ENCODE measurements at places on chromosomes 7 and 10.
A peak's percentile ranks its signal among the peaks of the same experiment; 100 is the strongest.

GRCh38 chr7:155660059-155660757 is 15.7 kb downstream of the RBM33 start:
- DNase-seq = peak; percentile 37

DNA sequence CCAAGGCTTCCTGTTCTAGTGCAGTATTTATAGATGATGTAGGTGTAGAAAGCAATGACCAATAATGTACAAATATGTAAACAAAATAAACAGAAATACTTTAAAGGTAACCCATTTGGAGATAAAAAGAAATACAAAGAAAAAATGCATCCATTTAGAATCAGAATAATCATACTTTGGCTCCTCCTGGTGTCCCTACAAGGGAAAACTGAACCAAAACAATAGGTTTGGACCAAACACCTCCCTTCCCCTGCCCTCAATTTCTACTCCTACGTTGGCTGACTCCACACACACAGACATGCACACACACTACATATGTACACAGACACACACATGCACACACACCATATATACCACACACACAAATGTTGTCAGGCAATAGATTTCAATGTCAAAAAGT is 36.0 kb downstream of the C10orf143 start:
- DNase-seq = no peak

- DNase-seq = peak; percentile 11
Observed at GRCh38 chr10:58209669-58210068, 58.0 kb downstream of the IPMK start.

GRCh38 chr10:62916141-62916603 is 100.0 kb upstream of the EGR2 start:
- peak; percentile 25 for DNase-seq

DNA sequence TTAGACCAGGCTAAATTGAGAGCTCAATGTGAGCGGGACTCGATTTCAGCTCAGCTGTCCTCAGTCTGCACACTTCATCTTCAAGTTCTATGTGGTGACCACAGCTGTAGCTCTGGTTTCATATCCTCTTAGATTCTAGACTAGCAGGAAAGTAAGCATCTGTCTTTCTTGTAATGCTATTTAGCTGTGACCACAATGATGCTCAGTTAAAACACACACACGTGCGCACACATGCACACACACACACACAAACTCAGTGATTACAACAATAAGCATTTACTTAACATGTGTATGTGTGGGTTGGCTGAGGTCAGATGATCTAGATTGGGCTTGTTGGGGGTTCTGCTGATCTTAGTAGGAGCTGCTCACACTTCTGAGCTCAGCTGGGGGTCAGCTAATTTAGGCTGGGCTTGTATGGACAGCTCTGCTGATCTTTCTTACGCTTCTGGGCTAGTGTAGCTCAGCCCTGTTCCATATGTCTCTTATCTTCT is 82.5 kb downstream of the ZNF365 start:
- DNase-seq = peak; percentile 6

GRCh38 chr10:70190102-70190501 is 19.8 kb upstream of the SAR1A start:
- no peak for DNase-seq

DNA sequence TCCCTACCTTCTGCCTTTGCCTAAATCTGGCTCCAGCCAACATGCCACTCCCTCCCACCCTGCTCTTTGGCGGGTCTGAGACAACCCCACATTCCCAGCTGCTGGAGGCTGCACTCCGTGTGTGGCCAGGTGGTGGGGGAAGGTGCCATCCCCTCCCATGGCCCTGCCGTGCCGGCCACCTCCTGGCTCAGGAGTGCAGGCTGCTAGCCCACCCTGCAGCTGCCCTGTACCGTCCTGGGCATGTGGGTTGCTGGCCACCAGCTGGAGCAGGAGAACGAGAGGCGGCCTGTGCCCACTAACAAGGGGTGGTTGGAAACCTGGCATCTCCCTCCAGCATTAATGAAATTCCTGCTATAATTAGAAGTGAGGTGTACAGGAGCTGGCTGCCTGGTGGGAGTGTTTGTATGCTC is 97.6 kb downstream of the ZMIZ1 start:
- no peak for DNase-seq

DNA sequence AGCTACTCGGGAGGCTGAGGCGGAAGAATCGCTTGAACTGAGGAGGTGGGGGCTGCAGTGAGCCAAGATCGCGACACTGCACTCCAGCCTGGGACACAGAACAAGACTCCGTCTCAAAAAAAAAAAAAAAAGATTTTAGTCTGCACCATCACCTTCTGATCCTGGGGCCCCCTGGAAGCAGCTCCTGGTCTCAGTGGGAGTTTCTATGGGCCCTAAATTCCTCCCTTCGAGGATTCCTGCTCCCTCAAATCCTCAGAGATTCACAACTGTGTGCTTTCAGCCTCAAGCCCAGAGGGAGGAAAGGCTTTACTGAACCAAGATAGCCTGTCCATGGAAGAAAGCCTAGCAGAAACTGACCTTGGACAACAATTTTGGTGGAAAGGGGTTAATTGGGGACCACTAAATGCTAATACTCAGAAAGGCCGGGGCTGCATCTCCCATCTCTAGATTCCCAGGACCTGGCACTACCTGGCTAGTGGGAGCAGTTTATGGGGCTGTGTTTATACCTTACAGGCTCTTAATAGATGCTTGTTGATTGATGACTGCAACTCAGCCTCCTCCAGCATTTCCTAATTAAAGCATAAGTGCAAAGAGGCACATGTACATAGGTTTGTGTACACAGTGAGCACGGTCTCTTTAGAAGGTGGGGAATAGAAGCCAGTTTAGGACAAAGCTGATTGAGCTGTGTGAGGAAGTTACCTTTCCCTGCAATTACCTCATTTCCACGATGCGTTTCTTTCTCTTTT is 9.2 kb upstream of the FGFR2 start:
- no peak for DNase-seq

DNA sequence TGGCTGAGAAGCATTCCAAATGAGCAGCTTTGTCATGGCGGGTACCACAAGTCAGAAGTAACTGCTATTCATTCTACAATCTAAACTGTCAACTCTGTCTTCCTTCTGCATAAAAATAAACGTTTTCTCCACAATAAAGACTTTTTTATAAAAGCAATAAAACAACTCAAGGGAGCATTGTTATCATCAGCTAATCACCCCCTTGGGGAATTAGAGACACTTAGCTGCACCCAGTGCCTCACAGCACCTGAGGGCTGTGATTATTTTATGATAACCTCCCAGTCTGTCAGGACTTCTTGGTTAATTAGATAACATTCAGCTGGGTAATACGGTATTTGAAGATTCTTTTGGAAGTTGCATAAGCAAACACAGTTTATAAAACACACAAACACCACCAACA is 155.6 kb downstream of the PPP1R3A start:
- DNase-seq = no peak

GRCh38 chr7:22694597-22695207 is 32.3 kb upstream of the IL6 start:
- DNase-seq = no peak

DNA sequence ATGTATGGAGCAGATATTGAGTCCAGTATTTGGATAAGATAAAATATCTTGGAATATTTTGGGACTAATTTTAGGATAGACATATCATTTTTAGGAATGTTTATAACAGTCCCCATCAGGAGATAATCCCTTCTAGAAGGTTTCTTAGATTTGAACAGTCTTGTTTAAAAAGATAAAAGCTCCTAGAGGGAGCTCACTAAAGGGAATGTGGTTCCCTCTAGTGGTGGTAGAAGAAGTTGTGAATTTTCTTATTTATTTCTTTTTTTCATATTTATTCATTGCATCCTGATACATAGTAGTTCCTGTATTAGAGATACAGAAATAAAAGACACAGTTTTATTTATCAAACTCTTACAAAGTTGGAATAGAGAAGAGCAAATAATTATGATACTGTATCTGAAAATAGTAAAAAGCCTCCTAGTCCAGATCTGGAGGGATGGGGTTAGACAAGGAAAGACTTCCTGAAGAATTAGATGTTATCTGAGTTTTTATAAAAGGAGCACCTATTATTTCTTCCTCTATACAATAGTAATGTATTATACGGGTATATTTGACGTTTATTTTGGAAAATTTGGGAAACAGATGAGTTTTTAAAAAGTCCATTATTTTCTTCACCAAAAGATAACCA is 24.5 kb upstream of the KLF14 start:
- peak; percentile 69 for DNase-seq

GRCh38 chr10:130743751-130744271 is 567.7 kb downstream of the TCERG1L start:
- DNase-seq = no peak

DNA sequence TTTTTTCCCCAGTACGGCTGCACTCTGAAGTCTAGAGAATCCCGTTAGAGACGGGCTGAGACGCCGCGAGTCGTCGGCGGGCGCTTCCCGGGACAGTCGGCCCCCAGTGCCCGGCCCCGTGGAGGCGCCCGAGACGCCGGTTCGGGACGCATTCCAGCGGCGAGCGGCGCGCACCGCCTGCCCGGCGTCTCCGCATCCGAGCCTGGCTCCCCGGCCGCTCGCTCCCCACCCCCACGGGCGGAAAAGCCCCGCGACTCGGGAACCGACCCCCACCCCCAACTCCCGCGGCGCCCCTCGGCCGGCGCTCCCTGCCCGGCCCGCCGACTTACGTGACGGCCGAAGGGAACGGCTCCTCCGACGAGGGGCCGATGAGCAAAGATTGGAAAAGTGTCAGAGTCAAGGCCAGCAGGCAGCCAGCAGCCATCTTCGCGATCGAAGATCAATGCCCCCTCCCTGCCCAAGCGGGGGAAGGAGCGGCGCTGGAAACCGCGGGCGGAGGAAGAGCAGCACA is 486 bp downstream of the CACNA2D1 start:
- DNase-seq = no peak

DNA sequence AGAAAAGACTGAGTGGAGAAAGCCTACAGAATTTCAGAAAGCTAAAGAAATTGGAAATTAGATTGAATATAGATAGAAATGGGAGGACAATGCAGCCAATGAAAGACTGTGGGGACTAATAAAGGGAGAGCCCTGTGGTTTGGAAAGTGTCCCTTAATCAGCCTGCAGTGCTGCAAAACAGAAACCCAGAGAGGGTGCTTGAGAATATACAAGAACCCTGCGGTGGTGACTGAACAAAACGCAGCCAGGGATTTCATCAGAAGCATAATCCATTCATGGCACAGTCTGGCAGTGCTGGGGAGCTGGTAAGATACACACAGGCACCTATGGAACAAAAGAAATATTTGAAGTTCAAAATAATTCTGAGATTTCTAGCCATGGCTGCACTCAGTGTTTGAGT is 19.1 kb downstream of the CEP41 start:
- DNase-seq = peak; percentile 37

- no peak for DNase-seq
Observed at GRCh38 chr7:18341756-18342155, 153.8 kb upstream of the HDAC9 start.

GRCh38 chr10:33337326-33337957 is 3.0 kb upstream of the NRP1 start:
- DNase-seq = peak; percentile 68

GRCh38 chr10:5973069-5973468 is 4.3 kb downstream of the IL15RA start:
- DNase-seq = no peak

DNA sequence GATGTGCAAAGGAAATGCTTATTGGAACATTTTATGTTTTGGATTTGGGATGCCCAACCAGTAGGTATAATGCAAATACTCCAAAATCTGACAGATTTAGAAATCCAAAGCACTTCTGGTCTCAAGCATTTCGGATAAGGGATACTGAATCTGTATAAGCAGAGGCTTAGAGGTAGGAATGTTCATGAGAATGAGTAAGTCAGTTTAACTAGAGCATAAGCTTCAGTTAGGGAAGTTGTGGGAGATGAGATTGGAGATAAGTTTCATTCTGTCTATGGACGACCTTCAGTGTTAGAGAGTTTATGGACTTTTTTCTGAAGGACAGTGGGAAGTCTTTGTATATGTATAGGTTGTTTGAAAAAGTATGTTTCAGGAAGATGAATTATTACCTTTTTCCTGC is 10.4 kb downstream of the TAX1BP1 start:
- no peak for DNase-seq

- no peak for DNase-seq
Observed at GRCh38 chr10:131650771-131651673, 249.8 kb upstream of the PPP2R2D start.

DNA sequence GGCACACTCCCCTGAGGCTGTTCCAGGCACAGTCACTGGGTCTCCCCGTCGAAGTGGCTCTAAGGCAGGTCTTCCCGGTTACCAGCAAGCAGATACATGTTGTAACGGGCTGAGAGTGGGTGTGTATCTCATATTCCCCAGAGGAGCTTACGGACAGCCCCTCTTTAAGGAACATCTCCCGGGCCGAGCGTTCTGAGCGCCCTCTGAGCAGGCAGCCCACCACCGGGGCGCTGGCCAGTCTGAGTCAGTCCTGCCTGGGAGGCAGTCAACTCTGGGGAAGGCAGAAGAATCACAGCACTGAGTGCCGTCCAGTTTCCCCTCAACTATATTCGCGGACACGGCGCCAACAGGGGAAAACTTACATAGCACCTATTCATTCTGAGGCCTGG is 117.4 kb downstream of the LHPP start:
- no peak for DNase-seq

- DNase-seq = peak; percentile 63
Observed at GRCh38 chr7:30478349-30479201, at the start of gene NOD1. Gene NOD1 (minus strand): TSS chr7:30478784. CDS start chr7:30456921, 21,863 bp downstream.

DNA sequence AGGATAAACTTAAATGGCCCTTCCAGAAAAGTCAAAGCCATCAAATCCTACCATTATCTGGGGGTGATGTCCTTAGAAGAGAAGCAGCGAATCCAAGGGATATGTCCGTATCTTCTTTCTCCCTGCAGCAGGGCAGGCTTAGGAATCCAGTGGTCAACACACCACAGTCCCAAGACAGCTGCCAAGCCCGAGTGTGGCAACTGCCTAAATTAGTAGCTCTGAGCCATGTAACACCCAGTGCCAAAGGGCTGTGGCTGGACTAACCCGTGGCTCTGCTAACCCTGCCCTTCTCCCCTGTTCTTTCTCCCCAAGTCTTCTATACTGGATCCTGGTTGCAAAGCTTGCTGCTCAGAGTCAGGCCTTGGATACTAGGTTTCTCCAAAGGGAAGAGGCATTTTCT is 74.8 kb downstream of the CDK1 start:
- DNase-seq = no peak

DNA sequence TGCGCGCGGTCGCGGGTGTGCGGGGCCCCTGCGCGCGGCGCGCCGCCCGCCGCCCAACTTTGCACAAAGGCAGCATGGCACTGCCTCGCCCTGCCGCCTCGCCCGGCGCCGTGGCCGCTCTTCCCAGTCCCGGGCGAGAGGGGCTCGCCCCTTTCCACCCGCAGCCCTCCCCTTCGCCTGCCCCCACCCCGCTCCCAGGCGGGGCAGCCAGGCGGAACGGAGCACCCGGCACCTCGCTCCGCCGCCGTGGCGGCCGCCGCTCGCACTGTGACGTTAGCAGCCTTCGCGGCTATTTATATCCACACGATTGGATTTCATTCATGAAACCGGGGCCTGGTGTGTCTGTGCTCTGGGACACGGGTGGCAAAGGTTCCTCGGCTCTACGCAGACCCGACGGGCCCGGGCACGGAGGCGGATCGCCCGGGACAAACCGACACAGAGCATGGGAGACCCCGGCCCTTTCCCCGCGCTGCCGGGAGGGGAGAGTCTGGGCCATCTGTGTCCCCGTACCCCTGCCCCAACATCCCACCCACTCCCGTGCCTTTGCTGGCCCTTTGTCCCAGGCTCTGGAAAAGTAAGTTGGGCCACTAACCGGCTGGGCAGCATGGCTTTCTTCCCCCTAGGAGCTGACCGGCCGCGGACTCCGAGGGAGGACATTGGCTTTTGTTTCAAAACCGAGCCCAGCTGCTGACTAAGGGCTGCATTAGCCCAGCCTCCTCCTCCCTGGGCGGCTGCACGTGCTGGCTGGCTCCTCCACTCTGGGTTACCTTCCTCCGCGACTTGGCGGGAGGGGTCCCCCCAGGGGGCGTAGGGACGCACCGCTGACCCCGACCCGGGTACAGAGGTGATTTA is at the start of gene RHOBTB1:
Gene RHOBTB1 (minus strand): TSS at position 128 of the 852 bp plus-strand sequence. CDS start 32,643 bp downstream, outside the sequence.
- DNase-seq = peak; percentile 83

GRCh38 chr7:126727930-126728391 is 524.8 kb downstream of the GRM8 start:
- no peak for DNase-seq
